ENCODE measurements at places on chromosomes 1 and 21.

DNA sequence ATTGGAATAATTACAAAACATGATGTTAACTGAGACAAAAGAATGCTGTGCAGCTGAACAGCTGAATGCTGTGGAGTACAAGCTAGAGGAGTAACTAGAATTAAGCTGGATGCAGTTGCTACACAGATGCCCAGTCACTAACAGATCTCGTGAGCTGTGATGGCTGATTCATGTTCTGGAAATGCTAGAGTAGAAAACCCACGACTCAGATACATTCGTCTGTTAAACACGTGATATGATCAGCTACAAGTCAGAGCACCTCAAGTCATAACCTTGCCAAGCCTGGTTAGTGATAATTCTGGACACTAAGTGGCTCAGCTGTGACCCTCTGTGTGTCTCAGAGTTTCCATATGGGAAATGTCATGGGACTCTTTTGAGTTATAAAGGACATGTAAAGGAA is 89.7 kb upstream of the ESRRG start:
- DNase-seq = no peak

DNA sequence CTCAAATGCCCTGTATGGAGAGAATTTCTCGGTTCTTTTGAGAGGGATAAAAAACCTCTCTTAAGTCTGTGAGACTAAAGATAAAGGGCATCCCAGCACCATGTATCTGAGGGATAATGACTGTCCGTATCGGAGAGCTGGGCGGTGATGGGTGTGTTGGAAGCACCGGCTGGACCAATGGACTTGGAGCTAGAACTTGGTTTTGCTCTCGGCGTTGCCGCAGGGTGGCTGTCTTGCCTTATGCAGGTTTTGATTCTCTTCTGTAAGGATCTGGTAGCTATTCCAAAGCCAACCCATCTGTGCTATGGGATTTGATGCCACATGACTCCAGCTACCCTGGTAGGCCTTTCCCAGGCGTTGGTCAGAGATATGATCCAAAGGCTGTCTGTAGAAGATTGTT is 348.8 kb downstream of the KIF26B start:
- DNase-seq = no peak

GRCh38 chr1:214584805-214585766 is 17.9 kb upstream of the CENPF start:
- DNase-seq = peak; percentile 61

DNA sequence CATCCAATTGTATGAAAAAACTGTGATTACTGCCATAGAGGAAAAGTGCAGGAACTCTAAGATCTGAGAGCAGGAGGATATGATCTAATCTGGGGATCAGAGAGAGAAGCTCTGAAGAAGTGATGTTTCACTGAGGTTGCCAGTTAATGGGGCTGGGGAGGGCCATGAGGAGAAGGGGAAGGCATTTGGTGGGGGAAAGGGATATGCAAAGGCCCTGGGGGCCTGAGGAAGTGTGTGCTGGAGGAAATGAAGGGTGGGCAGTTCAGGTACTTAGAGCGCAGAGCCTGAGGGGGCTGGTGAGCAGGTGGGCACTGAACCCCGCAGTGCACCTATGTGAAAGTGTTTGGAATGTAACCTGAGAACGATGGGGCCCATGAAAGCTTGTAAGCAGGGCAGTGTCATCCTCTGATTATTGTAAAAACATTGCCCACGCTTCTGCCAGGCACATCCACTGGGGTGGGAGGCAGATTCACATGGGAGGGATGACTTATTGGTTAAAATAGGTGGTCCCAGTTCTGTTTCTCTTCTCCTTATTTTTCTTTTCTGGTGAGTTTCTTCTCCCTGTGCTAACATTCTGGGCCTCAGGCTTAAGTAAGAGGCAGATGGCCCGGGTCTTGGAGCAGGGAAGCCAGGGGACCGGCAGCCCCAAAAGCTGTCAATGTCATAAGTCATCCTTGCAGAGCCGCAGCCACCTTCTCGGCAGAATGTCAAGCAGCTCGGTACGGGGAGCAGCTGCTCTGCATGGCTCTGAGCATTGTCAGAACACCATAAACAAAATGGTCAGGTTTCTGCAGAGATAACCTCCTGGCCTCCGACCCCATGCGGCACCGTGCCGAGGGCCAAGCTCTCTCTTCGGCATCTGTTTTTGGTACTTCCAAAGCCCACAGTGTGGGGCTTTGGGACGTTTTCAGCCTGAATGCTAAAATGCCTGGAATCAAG is 492.0 kb upstream of the VAMP3 start:
- DNase-seq = no peak

GRCh38 chr1:173502104-173502503 is 25.0 kb downstream of the PRDX6 start:
- no peak for DNase-seq

GRCh38 chr21:41520560-41521442 is 12.8 kb upstream of the TMPRSS2 start:
- DNase-seq = no peak

GRCh38 chr1:82064691-82065090 is 264.0 kb downstream of the ADGRL2 start:
- DNase-seq = no peak

GRCh38 chr1:63874278-63874880 is 100.6 kb downstream of the ROR1 start:
- DNase-seq = no peak

DNA sequence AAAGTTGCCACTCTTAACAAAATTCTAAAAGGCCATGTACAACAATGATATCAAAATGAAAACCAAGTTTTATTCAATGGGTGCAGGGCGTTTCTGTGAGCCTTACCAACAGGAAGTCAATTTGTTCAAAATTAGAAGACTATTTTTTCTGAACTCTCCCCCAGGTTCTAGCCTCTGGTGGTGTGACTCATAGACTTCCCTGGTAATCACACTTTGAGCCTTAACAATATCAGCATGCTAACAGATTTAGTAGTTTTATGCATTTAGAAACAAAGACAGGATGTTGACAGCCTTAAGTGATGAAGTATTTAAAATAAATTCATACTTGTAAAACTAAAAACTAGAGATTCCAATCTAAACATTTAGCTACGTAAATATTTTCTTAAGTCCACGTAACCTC is 88.4 kb downstream of the LRRC8C start:
- DNase-seq = peak; percentile 24

GRCh38 chr21:20627594-20627993 is 370.6 kb upstream of the NCAM2 start:
- no peak for DNase-seq

- no peak for DNase-seq
Measured at GRCh38 chr1:14926818-14927575, 226.6 kb upstream of the TMEM51 start.

DNA sequence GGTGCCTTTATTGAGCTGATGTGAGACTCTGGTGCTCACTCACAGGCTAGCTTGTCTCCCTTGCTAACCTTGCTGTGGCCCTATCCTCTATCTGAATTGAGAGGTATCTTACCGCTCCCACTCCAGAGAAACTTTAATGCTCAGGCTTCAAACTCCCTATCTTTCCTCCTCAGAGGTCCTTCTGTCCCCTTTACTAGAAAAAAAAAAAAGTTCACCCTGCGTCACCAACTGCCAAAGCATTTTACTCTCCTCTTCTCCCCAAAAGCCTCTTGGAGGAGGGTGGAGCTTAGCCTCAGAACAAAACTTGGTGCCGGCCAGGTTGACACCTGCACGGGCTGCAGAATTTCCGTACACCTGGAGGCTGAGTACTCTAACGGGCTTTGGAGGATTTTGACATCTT is 55.1 kb downstream of the ATP2B4 start:
- DNase-seq = no peak

- DNase-seq = no peak
Measured at GRCh38 chr1:116259663-116260062, 113.4 kb upstream of the ATP1A1 start.

DNA sequence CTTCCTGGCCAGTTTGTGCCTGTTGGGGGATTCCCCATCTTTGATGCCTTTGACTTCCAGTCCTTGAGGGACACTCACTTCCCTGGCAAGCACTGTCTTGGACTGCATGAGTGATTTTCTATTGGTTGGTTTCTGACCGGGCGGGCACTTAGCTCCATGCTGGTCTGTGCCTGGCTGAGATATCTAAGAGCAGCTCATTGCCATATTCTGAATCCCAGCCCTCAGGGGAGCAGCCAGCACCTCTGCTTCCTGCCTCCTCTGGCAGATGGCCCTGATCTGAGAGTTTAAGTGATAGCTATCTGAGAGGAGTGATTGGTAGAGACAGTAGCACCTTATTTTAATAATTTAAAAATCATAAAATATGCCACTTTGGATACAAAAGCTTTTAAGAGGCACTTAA is 52.5 kb downstream of the DISC1 start:
- no peak for DNase-seq

DNA sequence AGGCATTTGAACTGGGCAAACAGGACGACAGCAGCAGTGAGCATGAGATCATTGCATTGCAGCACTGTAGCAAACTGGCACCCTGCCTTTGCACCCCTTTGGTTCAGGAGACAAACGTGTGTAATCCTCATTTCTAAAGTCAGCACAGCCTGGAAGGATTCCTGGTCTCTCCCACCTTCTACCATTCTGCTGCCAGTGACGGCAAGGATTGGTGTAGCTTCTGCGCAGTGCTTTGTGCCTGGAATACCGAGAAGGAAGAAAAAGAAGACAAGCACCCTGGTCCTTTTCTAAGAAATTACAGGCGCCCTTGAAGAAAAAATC is 805.3 kb downstream of the USP25 start:
- DNase-seq = peak; percentile 51

GRCh38 chr1:192065087-192065486 is 93.2 kb upstream of the RGS18 start:
- DNase-seq = no peak

DNA sequence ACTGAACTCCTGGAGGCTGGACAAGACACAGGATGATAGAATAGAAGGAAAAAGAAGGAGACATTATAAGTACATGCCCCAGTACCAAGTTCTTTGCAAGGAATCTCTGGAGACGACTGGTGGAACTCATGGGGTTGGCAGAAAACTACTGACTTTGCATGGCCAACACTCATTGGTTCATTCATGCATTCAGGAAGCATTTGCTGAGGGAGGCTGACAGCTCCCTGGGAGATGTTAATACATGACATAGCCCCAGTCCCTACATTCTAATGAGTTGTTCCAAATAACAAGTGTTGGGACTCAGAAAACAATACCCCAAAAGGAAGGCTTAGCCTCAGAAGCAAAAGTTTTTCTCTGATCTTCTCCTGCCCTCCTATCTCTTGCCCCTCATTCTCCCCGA is 172.8 kb upstream of the IRF2BP2 start:
- DNase-seq = peak; percentile 32

- DNase-seq = peak; percentile 21
Measured at GRCh38 chr1:174815036-174815435, 184.7 kb upstream of the CACYBP start.

DNA sequence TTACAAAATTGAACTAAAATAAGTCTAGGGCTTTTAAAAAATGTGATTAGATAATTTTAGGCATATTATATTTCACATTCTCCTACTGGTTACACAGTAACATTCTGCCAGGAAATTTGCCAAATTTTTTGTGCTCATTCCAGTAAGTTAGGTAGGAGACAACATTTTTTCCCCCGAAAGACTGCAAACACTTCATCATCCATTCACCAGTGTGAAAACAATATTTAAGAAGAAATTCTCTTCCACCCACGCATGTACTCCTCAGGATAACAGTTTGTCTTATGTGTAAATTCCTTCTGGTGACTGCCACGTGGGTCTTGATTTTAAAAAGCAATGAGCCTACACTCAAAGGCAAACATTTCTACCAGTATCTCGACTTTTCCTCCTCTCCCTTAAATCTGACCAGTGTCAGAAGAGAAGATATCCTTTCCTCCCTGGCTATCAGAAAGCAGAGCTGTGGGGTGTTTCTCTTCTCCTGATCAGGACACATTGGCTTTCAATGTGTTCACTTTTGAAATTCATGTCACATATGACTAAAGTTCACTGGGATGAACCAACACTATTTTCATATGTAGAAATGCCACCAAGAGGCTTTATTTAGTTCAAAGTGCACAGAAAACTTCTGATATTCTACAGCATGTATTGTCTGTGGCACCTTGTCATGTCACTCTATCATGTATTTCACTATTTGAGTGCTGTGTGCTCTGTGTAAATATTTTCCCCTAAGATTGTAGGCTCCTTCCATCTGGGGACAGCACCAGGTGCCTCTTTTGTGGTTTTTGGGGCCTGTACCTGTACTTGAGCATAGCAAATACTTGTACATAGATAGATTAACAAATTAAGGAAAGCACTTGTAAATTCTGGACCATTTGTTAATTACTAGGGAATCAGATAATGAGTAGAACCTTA is 38.6 kb downstream of the LHX9 start:
- DNase-seq = no peak

GRCh38 chr1:233962878-233963277 is 58.4 kb downstream of the SLC35F3 start:
- DNase-seq = no peak

- DNase-seq = no peak
Measured at GRCh38 chr21:17340081-17340480, 172.8 kb upstream of the CXADR start.

DNA sequence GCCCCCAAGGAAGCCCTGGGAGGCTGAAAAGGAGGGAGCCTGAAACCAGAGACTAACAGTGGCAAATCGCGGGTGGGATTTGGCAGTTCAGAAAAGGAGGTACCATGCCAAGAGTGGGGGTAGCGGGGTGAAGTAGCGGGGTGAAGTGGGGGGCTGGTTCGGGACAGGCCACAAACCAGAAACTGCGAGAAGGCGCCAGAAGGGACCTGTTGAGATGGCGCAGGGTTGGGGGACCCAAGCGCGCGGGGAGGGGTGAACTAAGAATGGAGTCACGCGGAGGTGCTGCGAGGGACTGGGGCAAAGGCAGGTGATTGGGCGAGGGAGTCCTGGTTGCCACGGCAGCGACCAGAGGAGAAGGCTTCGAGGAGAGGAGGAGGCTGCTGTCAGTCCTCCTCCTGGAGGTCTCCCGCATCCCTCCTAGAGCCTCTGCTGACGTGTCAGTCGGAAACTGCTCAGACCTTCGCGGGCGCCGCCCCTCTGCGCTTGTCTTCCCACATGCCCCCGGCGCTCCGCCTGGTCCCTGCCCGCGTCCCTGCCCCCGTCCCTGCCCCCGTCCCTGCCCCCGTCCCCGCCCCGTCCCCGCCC is 438 bp upstream of the MIA3 start:
- peak; percentile 91 for DNase-seq

DNA sequence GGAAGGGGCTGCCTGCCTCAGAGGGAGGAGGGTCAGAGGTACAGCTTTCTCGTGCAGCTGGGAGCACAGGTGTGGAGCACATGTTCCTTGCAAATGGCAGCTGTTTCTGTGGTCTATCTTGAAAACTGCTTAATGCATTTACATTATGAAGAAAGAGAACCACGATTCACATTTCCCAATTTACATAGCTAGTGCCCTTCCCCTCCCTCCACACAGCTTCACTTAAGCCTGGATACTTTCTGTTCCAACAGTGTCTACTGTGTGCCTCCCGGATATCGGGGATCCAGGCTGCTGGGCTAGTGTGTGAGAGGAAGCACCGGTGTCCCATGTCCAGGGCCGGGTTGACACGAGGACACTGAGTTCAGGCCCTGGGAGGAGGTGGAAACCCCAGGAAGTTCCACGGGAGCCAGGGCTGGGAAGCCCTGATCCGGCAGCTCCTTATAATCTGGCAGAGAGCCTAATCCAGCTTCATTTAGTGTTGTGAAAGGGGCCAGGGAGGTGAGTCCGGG is 31.6 kb downstream of the TMCC2 start:
- no peak for DNase-seq
